ENCODE measurements at places on chromosomes 1 and 21.
A peak's percentile ranks its signal among the peaks of the same experiment; 100 is the strongest.

DNA sequence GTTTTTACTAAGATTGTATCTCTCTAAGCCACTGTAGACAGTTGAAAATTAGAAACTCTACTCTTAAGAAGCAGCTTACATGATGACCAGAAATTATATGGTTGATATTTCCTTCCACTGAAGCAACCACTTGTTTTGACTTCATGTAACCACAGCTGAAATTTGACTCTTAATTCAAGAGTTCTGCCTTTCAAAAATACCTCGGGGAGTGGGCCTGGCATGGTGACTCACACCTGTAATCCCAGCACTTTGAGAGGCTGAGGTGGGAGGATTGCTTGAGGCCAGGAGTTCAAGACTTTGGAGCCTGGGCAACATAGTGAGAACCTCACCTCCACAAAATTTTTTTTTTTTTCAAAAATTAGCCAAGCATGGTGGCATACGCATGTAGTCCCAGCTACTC lies 4.3 kb downstream of the AMPD1 start:
- no peak for DNase-seq

- no peak for DNase-seq
These were observed 8.8 kb downstream of the XCL1 start for GRCh38 chr1:168585191-168585590.

DNA sequence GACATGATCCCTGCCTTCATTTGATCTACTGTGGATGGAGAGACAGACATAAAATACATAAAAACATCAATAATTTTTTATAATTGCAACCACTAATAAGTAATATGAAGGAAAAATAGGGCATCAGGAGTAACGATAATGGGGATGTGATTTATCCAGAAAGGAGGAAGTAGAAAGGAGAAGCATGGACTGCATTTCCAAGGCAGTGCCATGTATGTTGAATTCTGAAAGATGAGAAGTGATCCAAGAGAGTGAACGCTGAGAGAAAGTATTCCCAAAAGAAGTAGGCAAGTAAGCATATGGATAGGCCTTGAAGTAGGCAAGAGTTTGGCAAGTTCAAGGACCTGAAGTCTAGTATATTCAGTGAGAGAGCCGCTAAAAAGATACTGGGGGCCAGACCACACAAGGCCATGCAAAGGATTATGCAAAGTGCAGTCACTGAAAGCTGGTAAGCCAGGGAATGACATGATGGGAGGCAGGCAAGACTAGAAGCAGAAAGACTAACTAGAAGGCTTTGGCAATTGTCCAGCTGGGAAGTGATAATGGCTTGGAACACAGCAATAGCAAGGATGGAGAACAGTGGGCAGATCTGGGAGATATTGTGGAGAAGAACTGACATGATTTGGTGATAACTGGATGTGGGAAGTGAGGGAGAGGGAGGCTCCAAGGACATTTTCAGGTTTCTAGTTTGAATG lies 85.9 kb downstream of the TM2D1 start:
- no peak for DNase-seq

DNA sequence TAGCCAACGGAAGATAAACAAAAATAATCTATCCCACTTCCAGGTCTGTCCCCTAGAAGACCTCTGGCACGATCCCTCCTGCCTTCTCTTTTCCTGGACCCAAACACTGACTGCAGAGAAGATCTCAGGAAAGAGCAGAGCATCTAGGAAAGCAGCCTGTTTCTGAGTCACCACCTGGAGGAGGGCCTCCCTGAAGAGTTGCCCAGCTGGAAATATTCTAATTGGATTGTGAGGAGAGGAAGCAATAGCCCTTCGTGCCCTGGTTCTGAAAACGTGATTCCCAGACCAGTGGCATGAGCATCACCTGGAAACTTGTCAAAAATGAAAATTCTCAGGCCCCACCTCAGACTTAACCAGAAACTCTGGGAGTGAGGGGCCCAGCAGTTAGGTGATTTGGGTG lies 411.1 kb downstream of the SETD4 start:
- DNase-seq: no peak

DNA sequence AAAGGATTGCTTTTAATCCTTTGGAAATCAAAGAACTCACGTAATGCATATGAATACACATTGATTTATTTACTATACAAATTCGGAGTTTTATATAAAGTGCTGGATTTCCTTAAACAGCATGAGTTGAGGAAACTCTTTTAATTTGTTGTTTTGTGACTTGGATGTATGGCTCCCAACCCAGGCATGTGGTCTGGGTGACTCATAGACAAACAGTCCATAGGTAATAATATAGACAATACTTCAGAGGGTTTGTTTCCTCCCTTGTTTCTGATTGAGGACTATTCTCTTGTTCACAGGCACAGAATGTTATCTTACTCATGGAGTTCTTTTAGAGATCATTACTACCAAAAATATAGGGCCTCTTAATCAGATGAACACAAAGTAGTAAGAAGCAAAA lies 43.8 kb downstream of the XPR1 start:
- no peak for DNase-seq

- DNase-seq: no peak
These were observed 2.0 kb downstream of the INAVA start for GRCh38 chr1:200896531-200897196.

DNA sequence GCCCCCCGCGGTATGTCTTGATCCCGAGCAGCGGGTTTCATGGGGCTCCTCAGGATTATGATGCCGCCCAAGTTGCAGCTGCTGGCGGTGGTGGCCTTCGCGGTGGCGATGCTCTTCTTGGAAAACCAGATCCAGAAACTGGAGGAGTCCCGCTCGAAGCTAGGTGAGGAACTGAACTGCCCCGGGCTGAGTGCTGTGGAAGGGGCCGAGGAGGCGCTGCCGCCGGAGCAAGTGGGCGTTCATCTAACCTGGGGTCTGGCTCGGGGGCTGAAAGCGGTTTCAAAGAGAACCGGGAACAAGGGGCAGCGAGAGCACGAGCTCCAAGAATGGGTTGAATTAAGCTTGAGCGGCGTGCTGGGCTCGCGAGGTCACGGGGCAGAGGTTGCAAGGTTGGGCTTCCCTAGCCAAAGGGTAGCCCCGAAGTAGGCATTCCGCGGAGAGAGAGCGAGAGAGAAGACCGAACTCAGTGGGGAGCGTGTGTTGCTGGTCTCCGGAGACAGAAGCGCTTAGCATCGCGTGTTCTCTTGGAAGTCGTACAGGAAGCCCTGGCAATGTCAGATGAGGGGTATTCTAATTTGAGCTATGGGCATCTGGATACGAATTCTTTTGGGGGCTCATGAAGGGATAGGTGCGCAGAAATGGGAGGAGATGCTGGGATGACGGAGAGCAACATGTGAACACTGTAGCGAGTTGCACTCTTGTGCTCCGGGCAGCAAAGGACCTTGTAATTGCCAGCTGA lies 732 bp downstream of the HS2ST1 start:
- DNase-seq: peak; percentile 4

GRCh38 chr1:16135501-16135900 lies 20.4 kb downstream of the EPHA2 start:
- no peak for DNase-seq

DNA sequence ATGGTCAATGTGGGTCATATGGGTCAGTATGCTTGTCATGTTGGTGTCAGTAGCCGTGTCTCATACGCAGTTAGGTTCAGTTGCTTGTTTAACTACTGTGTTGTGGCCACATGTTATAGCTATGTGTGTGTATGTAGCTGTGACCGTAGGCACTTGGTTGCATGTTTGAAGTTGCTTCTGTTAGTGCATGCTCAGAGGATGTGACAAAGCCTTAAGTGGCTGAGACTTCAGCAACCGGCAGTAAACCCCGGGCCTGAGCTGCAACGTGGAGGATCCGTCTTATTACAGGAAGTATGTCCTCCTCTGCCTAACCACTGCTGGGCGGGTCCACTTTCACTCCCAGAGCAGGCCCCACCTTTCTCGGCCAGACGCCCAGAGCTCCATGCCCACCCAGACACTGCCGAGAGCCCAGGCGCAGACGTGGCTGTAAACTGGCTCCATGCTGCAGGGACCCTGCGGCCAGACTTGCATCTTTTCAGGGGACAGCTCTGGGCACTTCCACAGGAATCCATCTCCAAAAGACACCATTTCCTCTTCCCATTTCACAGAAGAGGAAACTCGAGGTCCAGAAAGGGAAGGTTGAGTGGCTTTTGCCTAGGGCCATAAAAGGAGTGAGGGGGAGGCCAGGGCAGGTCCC lies 2.2 kb downstream of the TCEA3 start:
- DNase-seq: no peak

GRCh38 chr1:55399346-55399745 lies 184.2 kb upstream of the USP24 start:
- no peak for DNase-seq

DNA sequence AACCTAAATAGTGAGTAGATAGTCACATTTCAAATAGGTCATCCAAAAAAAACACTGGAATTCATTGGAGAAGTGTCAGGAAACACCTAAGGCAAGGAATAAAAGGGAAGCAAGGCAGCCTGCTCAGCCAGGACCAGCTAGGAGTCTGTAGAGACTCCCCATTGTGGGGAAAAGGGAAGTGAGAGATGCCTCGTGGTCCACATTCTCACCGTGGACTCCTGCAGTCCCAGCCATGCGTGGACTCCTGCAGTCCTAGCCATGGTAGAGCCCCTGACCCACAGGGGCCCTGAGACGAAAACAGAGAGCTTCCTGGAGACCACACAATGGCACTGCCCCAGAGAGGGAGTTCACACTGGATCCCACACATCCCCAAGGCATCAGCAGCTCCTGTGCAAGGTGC lies 97.5 kb downstream of the LRIG2 start:
- DNase-seq: no peak

- peak; percentile 8 for DNase-seq
These were observed at the start of gene JAM2 for GRCh38 chr21:25638660-25639550. Gene JAM2 (plus strand): TSS chr21:25639258. CDS start chr21:25639822, 564 bp downstream.

DNA sequence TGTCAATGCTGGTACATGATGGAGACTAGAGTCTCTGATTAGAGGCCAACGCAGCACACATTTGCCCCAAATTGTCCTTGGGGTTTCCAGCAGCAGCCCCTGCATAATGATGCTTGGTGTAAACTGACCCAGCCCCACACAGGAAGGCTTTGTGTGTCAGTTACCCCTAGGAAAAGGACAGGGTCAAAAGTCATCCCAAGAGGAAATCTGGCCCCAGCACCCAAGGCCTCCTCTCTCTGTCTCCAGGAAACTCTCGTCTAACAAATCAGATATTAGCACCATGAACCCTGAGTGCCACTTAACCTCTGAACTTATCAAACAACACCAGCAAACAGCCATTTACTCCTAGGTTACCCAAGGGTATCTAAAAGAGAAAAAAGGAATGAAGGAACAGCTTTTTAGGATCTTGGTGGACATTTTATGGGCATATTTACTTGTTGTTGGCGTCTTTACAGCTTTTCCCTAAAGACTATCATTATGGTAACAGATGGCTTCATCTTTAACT lies 84.5 kb downstream of the PSMG1 start:
- no peak for DNase-seq

GRCh38 chr21:16116798-16117197 lies 387.0 kb downstream of the USP25 start:
- DNase-seq: no peak

DNA sequence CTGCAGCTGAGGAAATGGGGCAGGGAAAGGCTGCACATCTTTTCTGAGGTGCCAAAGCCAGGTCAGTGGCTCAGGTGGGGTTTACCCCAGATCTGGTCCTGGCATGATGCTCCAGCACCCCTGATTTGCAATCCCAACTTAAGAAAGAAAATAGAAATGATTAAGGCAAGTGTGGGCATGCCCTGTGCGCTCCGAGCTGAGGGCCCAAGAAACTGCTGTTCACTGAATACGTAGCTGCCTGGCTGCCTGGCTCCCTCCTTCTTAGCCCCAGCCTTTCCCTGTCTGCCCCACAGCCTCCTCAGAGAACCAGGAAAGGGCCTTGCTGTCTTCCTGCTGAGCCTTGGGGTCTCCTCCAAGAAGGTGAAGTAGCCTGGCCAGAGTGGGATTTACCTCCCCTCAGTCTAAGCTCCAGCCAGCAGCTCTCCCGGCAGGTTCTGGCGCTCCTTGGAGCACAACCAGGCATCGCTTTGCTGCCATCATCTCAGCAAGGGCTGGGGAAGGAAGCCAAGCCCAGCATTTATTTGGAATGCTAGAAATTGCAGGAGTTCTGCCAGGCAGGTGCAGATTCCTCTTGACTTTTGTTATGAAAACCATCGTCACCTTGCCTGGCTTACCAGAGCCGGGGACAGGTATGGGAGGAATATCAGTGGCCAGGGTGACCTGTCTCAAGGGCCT lies 51.3 kb upstream of the SELENON start:
- no peak for DNase-seq

- no peak for DNase-seq
These were observed 12.7 kb upstream of the RYR2 start for GRCh38 chr1:237029240-237029639.

DNA sequence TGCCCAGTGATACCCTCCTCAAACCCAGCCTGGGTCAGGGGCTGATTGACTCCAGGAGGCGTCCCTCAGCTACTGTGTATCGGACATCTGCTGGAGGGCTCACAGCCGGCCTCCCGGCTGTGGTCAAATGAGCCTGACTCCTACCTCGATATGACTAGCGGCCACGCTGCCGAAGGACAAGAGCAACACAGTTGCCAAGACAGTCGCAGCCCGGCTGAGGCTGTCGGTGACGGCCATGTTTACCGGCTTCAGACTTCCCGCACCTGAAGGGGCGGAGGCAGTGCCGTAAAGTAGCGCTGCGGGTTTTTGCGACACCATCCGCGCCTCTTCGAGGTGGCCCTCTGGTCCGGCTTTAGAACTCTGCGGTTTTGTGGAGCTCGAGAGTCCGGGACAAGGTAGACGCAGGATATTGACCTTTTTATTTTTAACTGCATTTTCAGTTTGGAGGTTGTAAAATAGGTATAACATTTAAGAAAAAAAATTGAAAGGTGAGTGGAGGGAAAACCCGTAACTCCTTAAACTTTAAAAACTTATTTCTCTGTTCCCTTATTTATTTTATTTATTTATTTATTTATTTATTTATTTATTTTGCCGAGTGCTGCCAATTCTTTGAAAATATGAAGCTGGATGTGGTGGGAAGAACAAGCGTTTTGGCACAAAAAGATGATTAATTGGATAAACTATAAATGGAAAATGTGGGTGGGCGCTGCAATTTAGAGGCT lies at the start of gene PIGK:
Gene PIGK, minus strand, starts transcription at position 265 of the 722 bp plus-strand sequence. Its CDS starts 28 bp downstream, at position 237.
- peak; percentile 70 for DNase-seq

DNA sequence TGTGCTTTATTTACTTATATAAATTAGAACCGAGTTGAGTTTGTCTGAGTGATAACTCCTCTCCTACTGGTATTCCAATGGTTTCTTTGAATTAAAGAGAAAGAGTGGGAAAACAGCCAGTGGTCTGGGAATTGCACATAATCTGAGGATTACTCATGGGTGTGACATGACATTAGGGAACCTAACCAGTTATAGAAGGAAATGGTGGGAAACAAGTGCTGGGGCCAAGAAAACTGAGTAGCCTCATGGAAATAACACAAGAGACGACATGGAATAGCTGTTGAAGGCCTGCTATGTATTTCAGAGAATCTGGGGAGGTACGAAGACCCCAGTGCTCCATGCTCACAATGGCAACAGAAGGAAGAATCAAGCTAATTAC lies 41.8 kb upstream of the LRRC52 start:
- DNase-seq: no peak

- DNase-seq: no peak
These were observed 88.5 kb upstream of the ZBTB18 start for GRCh38 chr1:243962541-243962940.

DNA sequence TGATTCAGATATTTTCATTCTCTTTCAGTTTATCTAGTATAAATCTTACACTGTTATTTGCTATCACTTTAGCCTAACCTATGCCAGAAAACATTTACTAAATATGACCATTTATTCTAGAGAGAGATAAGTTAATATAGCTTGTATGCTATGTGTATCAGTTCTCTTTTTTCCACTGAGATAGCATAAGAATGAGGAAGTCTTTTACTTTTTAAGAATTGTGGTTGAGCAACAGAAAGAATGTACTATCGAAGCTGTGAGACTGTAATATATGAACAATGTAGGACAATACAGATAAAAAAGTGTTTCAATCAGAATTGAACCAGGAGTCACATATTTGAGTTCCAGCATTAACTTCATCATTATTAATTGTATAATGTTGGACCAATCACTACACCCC lies 479.9 kb upstream of the PLXNA2 start:
- no peak for DNase-seq
